ENCODE measurements at places on chromosomes 3 and 15.

DNA sequence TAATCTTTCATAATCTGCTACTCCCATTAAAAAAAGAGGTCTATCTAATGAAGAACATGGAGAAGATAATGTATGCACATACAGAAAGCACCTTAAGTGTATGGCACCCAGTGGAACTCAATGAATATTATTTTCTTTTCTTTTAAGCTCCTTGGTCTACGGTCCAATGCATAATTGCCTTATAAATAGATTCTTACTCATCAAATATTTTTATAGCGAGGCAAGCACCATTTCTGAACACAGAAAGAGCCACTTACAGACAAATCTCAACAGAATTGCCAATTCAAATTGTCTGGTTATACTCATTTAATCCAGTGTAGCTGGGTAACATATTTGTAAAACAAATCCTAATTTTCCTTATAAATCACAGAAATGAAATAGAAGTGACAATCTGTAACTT, 6.3 kb downstream of the PDZRN3 start:
- DNase-seq = no peak

DNA sequence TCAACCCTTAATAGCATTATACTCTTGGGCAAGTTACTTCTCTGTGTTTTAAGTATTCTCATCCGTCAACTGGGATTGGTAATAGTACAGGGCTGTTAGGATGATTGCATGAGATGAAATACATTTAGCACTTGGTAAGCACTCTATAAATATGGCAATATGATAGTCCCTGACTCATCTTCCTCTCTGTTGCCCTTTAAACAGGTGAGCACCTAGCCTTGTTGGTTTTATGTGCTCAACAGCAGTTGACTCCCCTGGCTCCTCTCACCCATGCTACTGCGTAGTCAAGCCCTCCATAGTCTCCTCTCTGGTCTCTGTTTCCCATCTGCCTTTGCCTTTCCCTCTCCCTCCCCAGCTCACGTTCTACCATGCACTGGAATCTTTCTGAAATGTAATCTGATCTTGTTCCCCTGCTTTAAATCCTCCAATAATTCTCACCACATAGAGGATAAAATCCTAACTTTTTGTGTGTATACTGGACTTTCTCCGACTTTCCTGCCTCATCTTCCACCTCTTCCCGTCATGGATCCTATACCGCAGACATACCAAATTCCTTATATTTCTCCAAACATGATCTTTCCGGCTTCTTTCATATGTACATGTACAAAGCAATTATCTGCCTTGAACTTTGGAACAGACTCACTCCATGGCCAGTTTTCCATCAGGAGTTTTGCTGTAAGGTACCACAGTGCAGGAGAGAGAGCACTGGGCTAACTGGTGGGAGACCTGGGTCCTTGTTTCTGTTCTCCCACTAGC, 42.3 kb downstream of the FSD2 start:
- no peak for DNase-seq

DNA sequence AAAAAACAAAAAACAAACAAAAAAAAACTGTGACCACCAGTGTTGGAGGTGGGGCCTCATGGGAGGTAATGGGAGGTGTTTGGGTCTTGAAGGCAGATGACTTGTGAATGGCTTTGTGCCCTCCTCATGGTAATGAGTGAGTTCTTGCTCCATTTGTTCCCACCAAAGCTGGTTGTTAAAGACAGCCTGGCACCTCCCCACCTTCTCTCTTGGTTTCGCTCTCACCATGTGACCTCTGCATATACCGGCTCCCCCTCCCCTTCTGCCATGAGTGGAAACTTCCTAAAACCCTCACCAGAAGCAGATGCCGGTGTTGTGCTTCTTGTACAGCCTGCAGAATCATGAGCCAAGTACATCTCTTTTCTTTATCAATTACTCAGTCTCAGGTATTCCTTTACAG, 61.5 kb upstream of the ATP11B start:
- no peak for DNase-seq

DNA sequence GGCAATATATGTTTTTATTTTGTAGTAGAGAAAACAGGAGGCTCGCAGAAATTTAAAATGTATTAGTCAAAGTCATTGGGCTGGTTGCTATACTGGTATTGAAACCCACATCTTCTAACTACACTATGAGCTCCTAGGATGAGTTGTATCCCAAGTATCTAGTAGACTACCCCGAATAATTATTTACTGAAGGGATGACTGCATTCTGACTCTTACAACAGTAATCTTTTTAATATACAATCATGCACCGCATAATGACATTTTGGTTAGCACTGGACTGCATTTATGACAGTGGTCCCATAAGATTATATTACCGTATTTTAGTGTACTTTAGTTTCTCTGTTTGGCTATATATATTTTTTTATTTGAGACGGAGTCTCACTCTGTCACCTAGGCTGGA, 15.3 kb downstream of the PIGB start:
- no peak for DNase-seq

GRCh38 chr3:17544632-17545031, 197.8 kb downstream of the TBC1D5 start:
- no peak for DNase-seq
